Prostate gland (tissue), 2 donors: ENCODE measurements at places on chromosomes 1 and 21.
A peak's percentile ranks its signal among the peaks of the same experiment; 100 is the strongest.

DNA sequence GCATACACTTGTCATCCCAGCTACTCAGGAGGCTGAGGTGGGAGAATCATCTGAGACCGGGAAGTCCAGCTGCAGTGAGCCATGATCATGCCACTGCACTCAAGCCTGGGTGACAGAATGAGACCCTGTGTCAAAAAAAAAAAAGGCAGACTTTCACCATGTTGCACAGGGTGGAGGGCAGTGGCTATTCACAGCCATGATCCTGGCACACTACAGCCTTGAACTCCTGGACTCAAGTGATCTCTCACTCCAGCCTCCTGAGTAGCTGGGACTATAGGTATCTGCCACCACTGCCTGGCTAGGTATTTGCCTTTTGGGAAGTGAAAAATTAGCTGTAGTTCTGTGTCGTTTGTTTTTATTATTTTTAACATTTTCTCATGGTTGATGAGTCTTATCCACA, 19.1 kb downstream of the SPATA45 start:
- H3K36me3 ChIP-seq: no peaks in the 10 kb centered on the region
- H3K27me3 ChIP-seq: no peaks in the 10 kb centered on the region
- H3K4me3 ChIP-seq: no peak overlapping the region
- H3K4me1 ChIP-seq: no peaks in the 10 kb centered on the region

GRCh38 chr1:224922404-224923164, 6.9 kb upstream of the DNAH14 start:
- DNase-seq: no peak
- H3K36me3 ChIP-seq: no peaks in the 10 kb centered on the region
- no peaks in the 10 kb centered on the region for H3K27me3 ChIP-seq
- H3K4me1 ChIP-seq: no peaks in the 10 kb centered on the region
- H3K27ac ChIP-seq: no peak overlapping the region

GRCh38 chr1:26112407-26112775, 767 bp downstream of the PDIK1L start:
- H3K27me3 ChIP-seq: no peaks in the 10 kb centered on the region
- peak overlapping the region; percentile 88 for H3K4me3 ChIP-seq
- H3K27ac ChIP-seq: peak overlapping the region; percentile 87
- H3K4me1 ChIP-seq: no peaks in the 10 kb centered on the region
- H3K36me3 ChIP-seq: no peaks in the 10 kb centered on the region
- no peak for DNase-seq

DNA sequence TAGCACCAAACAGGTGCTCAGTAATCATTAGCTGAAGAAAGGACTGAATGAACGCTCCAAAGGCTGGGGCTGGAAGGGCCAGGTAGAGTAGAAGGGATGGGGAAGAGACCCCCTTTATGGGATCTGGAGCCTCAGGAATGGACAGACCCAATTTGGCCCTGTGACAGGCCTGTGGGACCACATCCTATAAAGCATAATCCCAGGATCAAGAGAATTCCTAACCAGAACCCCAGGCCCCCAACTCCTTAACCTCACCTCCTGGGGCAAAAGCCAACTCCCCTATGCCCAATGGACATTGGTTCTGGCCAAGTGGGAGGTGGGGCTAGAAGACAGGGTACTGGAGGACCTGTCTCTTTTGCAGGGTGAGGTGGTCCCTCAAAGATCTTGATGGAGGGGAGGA, 9.2 kb downstream of the HPCAL4 start:
- DNase-seq: no peak
- no peaks in the 10 kb centered on the region for H3K36me3 ChIP-seq
- no peak overlapping the region for H3K4me3 ChIP-seq
- peaks cover 3% of the 10 kb centered on the region for H3K27me3 ChIP-seq
- no peaks in the 10 kb centered on the region for H3K4me1 ChIP-seq

DNA sequence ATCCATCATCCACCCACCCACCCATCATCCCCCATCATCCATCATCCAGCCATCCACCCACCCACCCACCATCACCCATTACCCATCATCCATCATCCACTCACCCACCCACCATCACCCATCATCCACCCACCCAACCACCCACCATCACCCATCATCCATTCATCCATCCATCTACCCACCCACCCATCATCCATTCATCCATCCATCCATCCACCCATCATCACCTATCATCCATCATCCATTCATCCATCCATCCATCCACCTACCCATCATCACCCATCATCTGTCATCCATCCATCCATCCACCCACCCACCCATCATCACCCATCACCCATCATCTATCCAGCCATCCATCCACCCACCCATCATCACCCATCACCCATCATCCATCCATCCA, 81.5 kb downstream of the ADARB1 start:
- H3K27me3 ChIP-seq: no peaks in the 10 kb centered on the region
- H3K36me3 ChIP-seq: no peaks in the 10 kb centered on the region
- no peak for DNase-seq
- no peaks in the 10 kb centered on the region for H3K4me1 ChIP-seq
- H3K4me3 ChIP-seq: no peak overlapping the region
- H3K27ac ChIP-seq: no peak overlapping the region
